Stimulated activated CD4-positive, alpha-beta T cell treated with anti-CD3 and anti-CD28 coated beads, Interleukin-12 subunit alpha, Interleukin-12 subunit beta, amount 100 ng/mL, for 4 hours (primary cell): ENCODE measurements at places on chromosomes 4 and X.

- DNase-seq = no peak
Measured at GRCh38 chr4:86181585-86181984, 178.3 kb downstream of the MAPK10 start.

DNA sequence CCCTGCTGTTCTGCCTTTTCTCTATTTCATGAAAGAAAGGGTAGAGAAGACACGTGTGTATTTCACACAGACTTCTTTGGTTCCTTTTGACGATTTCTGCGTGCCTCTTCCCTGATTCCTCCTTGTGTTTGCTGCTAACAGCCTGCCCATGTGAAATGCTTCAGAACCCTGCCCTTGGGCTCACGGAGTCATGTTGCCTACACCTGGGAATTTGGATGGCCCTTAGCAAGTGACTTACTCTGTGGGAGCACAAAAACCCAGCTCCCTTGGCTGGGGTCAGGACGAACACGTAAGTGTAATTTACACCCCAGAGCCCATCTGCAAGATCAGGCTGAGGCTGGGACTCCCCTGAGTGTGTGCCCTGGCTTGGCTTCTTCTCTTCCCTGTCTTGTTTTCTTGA, 220.3 kb upstream of the BCOR start:
- no peak for DNase-seq

GRCh38 chr4:147108409-147108808, 162.7 kb upstream of the TTC29 start:
- no peak for DNase-seq

- DNase-seq = no peak
Measured at GRCh38 chr4:4655901-4656300, 114.1 kb upstream of the STX18 start.

- no peak for DNase-seq
Measured at GRCh38 chrX:153568451-153569011, 30.4 kb downstream of the CCNQ start.

DNA sequence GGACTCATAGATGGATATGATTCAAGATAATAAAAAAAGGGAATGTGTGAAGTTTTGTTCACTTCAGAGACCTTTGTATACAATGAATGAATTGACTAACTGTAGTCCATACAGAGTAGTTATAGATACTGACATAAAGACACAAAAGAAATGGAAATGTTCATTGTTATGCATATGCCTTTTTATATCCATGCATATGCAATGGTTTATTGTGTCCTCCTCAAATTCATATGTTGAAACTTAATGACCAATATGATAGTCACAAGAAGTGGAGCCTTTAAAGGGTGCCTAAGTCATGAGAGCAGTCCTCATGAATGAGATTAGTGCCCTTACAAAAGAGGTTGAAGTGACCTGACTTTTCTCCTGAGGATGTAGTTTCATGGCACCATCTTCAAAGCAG, 467.5 kb upstream of the NDST4 start:
- DNase-seq = no peak

- no peak for DNase-seq
Measured at GRCh38 chrX:2251211-2251610, 249.6 kb downstream of the DHRSX start.

- no peak for DNase-seq
Measured at GRCh38 chr4:168487282-168488035, 7.2 kb upstream of the DDX60L start.

DNA sequence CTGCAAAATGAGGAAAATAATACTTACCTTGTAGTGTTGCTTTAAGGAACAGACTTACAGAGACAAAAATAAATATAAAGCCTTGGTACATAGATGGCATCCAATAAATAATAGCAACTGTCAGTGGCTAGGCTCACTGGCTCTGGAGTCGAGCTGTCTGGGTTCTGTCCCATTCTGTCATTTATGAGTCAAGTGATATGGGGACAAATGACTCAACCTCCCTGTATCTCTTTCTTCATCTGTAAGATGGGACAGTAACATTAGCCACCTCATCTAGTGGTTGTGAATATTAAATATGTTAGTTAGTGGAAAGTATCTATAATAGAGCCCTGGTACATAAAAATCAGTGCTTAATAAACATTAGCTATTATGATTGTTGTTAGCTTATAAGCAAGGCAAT, 16.7 kb upstream of the GATB start:
- no peak for DNase-seq

- DNase-seq = no peak
Measured at GRCh38 chr4:6277139-6277802, 7.6 kb downstream of the WFS1 start.

GRCh38 chr4:165248102-165248501, 40.7 kb downstream of the KLHL2 start:
- DNase-seq = no peak

GRCh38 chr4:165208741-165209388, 1.5 kb downstream of the KLHL2 start:
- DNase-seq = no peak

DNA sequence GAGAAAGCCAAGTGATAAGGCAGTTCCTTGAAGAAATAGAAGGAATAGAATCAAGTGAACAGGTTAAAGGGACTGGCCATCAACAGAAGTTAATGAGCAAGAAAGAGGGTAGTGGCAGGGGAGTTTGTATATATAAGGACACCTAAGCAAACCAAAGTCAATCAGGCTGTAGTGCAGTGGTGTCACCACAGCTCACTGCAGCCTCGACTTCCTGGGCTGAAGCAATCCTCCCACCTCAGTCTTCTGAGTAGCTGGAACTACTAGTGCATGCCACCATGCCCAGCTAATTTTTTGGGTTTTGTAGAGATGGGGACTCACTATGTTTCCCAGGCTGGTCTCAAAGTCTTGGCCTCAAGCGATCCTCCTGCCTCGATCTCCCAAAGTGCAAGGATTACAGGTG, 15.9 kb downstream of the ACOT9 start:
- DNase-seq = no peak

DNA sequence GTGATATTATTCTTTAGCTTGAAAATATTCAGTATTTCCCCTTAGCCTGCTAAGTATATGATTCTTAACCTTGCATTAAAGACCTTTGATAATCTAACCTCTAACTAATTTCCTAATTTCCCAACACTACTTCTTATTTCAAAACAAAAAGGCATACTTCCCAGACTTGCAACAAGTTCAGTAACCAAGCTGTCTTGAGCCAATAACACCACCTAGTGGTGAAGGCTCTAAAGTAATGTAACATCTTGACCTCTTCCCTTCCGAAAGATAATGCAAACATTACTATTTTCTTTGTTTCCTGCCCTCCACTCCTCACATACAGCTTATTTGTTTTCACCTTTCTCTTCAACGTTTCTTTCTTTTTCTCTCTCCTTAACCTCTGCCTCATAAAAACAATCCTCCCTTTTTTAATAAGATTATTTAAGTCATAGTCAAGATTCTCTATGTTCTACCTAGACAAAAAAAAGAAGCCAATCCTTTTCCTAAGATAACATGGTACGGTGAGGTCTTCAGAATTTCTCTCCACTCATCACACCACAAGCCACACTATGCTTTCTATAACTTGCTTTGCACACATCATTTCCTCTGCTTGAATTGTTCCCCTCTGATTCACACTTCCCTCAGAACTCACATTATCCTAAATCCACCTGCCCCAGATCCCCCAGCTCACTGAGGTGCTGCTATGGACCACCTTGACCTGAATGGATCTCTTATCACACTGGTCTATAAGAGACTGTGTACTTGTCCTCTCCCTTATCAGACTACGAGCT, 3.5 kb downstream of the FAT1 start:
- DNase-seq = no peak

- no peak for DNase-seq
Measured at GRCh38 chr4:41050116-41050515, 164.2 kb downstream of the APBB2 start.

DNA sequence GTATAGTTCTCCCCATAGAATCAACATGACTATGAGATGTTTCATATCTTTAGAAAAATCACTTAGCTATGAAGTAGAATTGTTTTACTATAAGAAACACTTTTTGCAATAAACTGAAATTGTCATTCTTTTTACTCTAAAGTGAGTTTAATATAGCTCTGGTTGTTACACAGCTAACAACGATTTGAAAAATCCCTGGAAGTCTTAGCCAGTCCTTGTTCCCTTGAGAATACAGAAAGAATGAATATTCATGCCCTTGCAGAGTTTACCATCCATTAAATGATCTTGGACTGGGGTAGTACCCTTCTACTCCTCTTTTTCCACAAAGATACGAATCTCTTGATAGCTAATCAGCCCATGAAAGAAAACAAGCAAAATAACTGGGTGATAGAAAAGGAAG, 141.8 kb downstream of the JADE1 start:
- no peak for DNase-seq

DNA sequence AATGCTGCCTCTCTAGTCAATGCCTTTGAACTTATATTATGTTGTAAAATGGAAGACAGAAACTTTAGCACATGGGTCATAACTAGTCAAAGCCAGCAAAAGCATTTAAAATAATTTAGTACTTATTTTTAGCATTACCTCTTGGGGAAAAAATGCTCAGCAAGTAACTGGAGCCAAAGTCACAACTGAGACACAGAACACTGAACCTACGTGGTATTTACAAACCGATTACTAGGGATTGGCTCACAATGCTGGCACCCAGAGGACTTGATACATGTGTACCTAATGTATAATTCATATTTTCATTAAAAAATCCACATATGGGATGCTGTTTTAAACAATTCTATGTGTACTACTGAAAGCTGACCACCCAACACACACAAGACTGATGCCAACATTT, 38.4 kb downstream of the PHKA2 start:
- no peak for DNase-seq

DNA sequence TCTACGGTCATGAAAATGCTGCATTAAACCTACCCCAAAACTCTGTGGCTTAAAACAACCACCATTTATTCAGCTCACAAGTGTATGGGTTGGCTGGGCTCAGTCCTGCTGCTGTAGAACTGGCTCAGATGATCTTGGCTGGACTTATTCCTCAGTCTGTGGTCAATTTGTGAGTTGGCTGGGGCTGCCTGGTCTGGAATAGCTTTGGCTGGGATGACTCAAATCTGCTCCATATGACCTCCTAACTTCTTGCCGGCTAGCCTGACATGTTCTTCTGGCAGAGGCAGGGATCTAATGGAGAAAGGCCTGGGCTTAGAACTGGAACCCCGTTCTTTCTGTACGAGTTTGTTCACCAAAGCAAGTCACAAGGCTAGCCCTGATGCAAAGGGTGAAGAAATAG, 71.7 kb downstream of the CFAP299 start:
- no peak for DNase-seq

DNA sequence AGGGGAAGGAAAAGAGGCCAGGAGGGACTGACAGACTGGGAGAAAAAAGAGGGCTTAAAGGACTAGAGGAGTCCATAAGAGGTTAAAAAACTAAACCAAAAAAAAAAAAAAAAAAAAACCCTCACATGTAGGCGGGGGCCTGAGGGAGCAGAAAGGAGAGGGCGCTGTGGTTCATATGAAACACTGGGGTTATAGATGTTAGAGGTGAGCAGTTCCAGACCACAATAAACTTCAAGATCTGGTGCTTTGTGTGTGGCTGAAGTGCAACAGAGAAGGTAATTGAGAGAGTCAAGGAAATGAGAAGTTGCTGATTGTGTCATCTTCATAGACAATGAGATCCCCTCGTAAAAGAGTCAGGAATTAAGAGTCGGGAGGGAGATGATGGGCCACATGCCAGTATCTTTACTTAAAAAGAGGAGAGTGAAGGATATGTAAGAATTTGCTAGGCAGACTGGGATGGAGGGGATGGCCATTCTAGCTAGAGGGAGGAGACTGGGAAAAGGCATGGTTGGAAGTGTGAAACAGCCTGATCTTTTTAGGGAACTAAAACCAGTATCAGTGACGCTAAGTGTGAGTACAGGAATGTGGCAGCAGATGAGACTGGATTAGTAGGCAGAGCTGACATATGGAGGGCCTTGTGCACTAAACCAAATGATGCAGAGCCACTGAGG, 18.4 kb upstream of the OGT start:
- DNase-seq = no peak

- no peak for DNase-seq
Measured at GRCh38 chr4:1608196-1608820, 75.8 kb downstream of the FAM53A start.

DNA sequence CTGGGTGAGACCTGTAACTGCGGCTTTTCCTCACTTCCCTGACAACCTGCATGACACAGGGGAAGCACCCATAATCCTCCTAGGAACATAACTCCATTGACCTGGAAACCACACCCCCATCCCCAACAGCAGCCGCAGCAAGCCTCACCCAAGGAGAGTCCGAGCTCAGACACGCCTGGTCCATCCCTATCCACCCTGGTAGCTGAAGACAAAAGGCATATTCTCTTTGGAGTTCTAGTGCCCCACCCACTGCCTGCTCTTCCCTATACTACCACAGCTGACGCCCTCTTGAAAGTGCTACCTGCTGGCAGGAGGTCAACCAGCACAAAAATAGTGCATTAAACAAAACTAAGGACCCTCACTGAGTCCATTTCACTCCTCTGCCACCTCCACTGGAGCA, 1080.9 kb upstream of the IGFBP7 start:
- no peak for DNase-seq

DNA sequence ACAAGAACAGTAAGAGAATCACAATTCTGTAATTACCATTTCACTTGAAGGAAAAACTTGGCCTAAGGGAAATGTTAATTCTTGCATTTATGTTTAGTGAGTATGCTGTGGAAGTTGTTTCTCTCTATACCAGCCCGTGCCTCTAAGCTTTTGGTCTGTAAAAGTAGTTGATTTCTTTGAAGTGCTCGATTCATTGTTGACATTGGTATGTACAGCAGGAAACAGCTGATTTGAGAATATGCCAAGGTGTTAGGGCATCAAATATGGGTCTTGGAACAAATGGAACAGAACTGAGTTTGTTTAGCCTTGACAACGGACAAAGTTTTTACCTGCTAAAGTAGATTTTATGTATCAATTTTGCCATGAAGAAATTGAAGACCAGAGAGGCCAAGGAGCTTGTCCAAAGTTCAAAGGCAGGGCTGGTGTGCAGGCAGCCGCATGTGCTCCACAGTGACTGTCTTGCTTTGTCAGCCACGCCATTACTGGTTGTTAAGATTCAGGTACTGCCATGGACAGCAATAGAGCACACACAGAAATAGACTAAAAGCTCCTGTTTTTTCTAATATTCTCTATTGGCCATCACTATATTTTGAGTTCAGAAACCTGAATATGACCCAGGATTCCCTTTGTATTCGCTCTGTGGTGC, 75.5 kb upstream of the TLR3 start:
- no peak for DNase-seq

DNA sequence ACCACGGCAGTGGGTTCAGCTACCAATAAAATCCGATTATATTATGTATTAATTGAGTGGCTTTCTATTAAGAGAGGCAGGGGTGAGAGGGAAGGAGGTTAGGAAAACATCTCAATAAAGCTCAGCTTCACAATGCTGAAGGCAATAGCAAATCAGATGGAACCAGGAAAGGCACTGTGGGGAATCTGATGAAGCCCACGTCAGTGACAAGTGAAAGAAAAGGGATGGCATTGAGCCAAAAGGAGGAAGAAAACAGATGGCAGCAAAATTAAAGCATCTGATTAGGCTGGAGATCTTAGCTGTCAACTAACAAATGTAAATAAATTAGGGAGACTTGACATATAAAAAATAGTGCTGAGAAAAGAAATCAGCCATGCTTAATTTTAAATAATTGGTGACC, 180.9 kb downstream of the RASL11B start:
- DNase-seq = no peak

GRCh38 chrX:63740382-63740781, 44.6 kb downstream of the ARHGEF9 start:
- no peak for DNase-seq

- no peak for DNase-seq
Measured at GRCh38 chr4:47557255-47557654, 72.2 kb downstream of the ATP10D start.

- DNase-seq = no peak
Measured at GRCh38 chrX:69152417-69152841, 12.8 kb downstream of the PJA1 start.
